ENCODE measurements at places on chromosomes 6 and 20. TPM values are rescaled to one million over a fixed set of nuclear protein-coding genes. Genes with fewer than 3 reads are reported as not detected.

DNA sequence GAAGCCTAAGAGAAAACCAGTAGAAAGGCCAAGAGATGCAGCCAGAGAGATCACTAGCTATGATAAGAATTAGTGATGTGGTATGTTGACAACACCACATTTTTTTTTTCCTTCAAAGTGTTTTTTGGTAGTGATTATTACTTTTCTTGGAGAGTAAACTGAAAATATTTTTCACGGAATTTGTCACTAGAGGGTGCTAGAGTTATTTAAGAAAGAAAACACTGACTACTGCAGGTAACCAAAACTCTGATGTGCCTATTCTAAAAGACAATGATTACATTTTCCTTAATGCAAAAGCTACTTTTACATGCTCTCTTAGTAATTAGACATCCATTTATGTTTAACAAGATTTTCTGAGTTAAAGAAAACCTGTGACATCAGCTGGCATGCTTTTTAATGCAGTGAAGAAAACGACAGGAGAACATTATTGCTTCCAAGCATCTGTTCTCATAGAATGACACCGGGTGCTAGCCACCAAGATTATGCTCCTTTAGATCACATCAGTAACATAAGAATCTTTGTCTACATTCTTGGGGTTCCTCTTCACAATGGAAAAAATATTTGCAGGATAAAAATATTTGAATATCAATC lies 28.8 kb downstream of the RWDD2A start:
- no peaks in the 10 kb centered on the region for H3K36me3 ChIP-seq
- peak overlapping the region; percentile 5 for H3K27ac ChIP-seq
- no peak for DNase-seq

- no peak overlapping the region for H3K27ac ChIP-seq
- no peaks in the 10 kb centered on the region for H3K4me1 ChIP-seq
- no peak for DNase-seq
- H3K4me3 ChIP-seq, result no peak overlapping the region
These were observed 800.1 kb downstream of the TFAP2A start for GRCh38 chr6:9614778-9615177.

DNA sequence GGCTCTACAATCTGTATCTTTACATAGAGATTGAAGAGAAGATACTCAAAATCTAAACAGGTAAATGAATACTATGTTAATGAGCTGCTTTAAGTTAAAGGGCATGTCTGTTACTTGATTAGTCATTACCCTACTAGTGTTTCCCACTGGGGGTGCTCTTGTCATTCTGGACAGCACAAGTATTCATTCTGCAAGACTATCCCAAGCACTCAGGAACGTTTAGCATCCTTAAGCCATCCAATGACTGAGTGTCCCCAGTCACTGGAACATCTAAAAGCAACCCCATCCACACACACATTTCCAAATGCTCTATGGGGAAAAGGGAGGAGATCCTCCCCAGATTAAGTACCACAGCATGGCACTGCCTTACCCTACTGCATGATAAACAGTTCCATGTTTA lies 25.7 kb downstream of the EZR start:
- peaks cover 10% of the 10 kb centered on the region for H3K27me3 ChIP-seq
- DNase-seq, result no peak
- no peaks in the 10 kb centered on the region for H3K36me3 ChIP-seq
- no peak overlapping the region for H3K4me3 ChIP-seq
- H3K27ac ChIP-seq, result no peak overlapping the region
- peaks cover 44% of the 10 kb centered on the region for H3K4me1 ChIP-seq

- DNase-seq, result no peak
- peak overlapping the region; percentile 75 for H3K4me3 ChIP-seq
- H3K36me3 ChIP-seq, result no peaks in the 10 kb centered on the region
- H3K27ac ChIP-seq, result no peak overlapping the region
These were observed 704 bp upstream of the FAM210B start for GRCh38 chr20:56358070-56358469.

GRCh38 chr20:39170896-39171463 lies 208.8 kb downstream of the DHX35 start:
- H3K27ac ChIP-seq, result no peak overlapping the region
- H3K36me3 ChIP-seq, result no peaks in the 10 kb centered on the region
- no peak for DNase-seq
- no peaks in the 10 kb centered on the region for H3K27me3 ChIP-seq
- no peaks in the 10 kb centered on the region for H3K4me1 ChIP-seq

The ZC2HC1B gene
- total RNA-seq, result not detected

DNA sequence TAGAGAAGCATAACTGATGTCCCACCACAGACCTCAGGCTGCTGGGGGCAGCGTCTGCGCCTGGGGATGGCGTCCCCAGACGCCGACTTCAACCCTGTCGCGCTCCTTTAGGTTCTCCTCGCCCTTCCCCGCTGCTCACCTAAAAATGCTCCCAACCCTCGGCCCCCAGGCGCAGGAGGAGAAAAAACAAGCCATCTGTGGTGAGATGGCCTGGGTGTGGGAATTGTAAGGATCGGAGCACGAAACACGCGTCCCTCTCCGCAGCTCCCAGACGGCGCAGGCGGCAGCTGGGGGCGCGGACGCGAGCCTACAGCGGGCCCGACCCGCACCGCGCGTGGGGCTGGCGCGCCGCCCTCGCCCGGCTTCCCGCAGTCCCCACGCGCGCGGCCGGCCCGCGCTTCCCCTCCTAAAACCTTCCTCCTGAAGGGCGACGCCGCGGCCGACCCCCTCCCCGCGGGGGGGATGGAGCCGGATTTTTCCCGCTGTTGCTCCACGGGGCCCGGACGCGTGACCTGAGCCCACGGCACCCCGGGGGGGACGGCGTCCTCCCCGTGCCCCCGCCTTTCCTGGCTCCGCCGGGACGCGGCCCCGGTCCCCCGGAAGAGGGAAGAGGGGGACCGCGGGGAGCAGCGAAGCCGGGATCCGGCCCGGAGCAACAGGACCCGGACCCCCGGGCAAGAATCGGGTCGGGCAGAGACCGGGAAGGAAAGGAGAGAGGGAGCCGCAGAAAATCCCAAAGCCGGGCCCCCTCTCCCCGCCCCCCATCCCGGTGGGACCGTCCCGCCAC lies 611 bp downstream of the EPB41L2 start:
- H3K4me3 ChIP-seq, result peak overlapping the region; percentile 88
- peaks cover 10% of the 10 kb centered on the region for H3K4me1 ChIP-seq
- H3K27me3 ChIP-seq, result peaks cover 7% of the 10 kb centered on the region
- DNase-seq, result peak; percentile 49
- no peaks in the 10 kb centered on the region for H3K36me3 ChIP-seq

DNA sequence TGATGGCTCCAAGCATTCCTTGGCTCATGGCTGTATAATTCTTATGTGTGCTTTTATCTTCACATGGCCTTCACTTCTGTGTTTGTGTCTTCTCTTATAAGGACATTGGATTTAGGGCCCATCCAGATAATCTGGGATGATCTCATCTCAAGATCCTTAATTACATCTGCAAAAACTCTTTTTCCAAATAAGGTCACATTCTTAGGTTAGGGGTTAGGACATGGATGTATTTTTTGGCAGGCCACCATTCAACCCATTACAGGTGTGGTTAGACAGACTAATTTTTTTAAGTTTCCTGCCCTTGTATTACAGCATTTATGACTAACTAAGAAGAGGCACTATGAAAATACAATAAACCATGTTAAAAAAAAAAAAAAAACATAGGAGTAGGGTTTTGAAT lies 254.0 kb downstream of the TPBG start:
- no peaks in the 10 kb centered on the region for H3K36me3 ChIP-seq
- H3K27ac ChIP-seq, result no peak overlapping the region
- no peak for DNase-seq
- no peaks in the 10 kb centered on the region for H3K27me3 ChIP-seq
- no peak overlapping the region for H3K4me3 ChIP-seq

DNA sequence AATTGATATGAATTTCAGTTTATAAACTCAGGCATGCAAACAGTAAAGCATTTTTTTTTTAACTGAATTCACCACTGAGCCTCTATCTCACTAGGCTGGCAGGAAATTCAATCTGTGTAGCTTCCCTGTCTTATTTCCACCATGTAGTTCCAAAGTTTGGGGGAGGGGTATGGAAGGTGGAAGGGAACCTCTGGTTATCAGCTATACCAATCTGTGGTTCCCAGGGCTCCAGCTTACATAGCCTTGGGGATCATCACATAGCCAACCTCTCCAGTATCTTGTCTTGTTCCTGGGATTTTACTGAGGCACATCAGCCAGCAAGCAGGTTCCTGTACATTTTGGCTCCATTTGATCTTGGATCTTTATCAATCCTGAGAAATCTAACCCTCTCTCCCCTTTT lies 15.6 kb downstream of the RAD21L1 start:
- no peaks in the 10 kb centered on the region for H3K27me3 ChIP-seq
- DNase-seq, result no peak
- no peak overlapping the region for H3K4me3 ChIP-seq
- no peak overlapping the region for H3K27ac ChIP-seq
- H3K4me1 ChIP-seq, result no peaks in the 10 kb centered on the region

The SSTR4 gene
- not detected for total RNA-seq

GRCh38 chr6:101391772-101392585 lies 1.5 kb upstream of the GRIK2 start:
- H3K4me3 ChIP-seq, result peak overlapping the region; percentile 89
- no peaks in the 10 kb centered on the region for H3K36me3 ChIP-seq
- DNase-seq, result peak; percentile 66
- peaks cover 12% of the 10 kb centered on the region for H3K27me3 ChIP-seq
- H3K27ac ChIP-seq, result peak overlapping the region; percentile 95

The PGC gene
- not detected for total RNA-seq

DNA sequence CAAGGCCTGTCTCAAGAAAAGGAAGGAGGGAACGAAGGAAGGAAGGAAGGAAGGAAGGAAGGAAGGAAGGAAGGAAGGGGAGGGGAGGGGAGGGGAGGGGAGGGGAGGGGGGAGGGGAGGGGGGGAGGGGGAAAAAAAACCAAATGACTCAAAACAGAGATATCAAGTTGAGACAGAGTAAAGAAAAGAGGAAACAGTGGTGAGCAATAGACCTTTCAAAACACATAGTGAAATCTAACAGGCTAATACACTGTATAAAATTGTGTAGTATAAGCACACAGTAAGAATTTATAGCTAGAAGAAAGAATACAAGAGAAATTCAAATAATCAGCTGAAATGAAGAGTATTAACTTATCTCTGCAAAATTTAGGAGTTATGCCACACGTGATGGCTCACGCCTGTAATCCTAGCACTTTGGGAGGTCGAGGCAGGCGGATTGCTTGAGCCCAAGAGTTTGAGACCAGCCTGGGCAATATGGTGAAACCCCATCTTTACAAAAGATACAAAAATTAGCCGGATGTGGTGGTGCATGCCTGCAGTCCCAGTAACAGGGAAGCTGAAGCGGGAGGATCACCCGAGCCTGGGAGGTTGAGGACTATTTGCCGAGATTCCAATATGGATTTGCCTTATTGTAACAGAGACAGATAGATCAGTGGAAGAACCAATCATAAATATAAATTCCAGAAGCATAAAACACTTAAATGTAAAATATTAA lies 123.2 kb downstream of the PRND start:
- no peak overlapping the region for H3K4me3 ChIP-seq
- no peak overlapping the region for H3K27ac ChIP-seq
- H3K4me1 ChIP-seq, result no peaks in the 10 kb centered on the region

The OXT gene
- not detected for total RNA-seq

- no peak overlapping the region for H3K4me3 ChIP-seq
- no peaks in the 10 kb centered on the region for H3K36me3 ChIP-seq
- peaks cover 7% of the 10 kb centered on the region for H3K27me3 ChIP-seq
- H3K4me1 ChIP-seq, result no peaks in the 10 kb centered on the region
- DNase-seq, result peak; percentile 26
- no peak overlapping the region for H3K27ac ChIP-seq
These were observed 5.3 kb upstream of the TNFRSF6B start for GRCh38 chr20:63690898-63691710.

DNA sequence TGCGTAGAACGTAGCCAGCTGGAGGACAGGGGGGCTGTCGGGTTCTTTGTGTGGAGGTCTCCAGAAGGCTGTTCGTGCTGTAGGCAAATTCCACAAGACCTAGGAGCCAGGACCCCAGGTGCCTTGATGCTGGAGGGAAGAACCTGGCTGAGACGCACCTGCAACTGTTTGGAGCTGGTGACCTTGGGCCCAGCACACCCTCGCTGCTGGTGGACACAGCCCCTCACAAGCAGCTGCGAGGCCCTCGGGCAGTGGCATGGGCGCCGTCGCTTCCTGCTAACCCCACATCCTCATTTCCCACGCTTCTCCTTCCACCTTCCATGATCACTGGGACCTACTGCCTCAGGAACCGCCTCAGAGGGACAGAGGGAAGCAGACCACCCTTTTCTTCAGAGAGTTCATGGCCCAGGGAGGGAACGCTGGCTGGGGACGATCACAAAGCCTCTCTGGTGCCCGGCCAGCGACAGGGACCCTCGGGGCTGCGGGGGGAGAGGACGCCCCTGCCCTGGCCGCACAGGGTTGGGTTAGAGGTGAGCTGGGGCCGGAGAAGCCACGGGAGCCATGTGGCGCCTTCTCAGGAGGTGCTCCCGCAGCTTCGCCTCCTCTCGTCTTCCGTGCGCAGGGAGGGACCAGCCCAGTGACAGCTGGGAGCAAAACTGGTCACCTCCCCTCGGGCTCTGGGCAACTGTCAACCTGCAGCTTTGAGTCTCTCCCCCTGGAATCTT lies 18.4 kb downstream of the DLL1 start:
- peaks cover 18% of the 10 kb centered on the region for H3K4me1 ChIP-seq
- H3K4me3 ChIP-seq, result no peak overlapping the region
- H3K36me3 ChIP-seq, result no peaks in the 10 kb centered on the region
- no peak overlapping the region for H3K27ac ChIP-seq
- H3K27me3 ChIP-seq, result no peaks in the 10 kb centered on the region
- no peak for DNase-seq

DNA sequence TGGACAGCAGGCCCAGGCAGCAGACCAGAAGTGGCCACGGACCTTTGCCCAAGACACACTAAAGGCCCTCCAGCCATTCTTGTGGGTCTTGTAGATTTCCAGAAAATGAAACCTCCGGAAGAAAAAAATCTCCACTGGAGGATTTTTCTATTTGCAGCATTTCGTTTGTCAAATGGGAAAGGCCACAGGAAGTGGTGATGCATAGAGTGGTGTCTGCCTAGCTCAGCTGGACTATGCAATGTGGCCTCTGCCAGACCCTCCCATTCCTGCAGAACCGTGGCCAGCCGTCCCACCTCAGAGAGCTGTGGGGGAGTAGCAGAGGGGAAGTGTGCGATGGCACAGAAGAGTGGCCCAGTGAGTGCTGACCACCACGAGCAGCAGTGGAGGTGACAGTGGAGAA lies 24.0 kb upstream of the INSM1 start:
- H3K27me3 ChIP-seq, result peaks cover 2% of the 10 kb centered on the region
- peaks cover 5% of the 10 kb centered on the region for H3K4me1 ChIP-seq
- peaks cover 16% of the 10 kb centered on the region for H3K36me3 ChIP-seq
- DNase-seq, result no peak

The RIMS1 gene
- 12.3 TPM for total RNA-seq

The ASIP gene
- total RNA-seq, result not detected

The BANF2 gene
- total RNA-seq, result not detected

DNA sequence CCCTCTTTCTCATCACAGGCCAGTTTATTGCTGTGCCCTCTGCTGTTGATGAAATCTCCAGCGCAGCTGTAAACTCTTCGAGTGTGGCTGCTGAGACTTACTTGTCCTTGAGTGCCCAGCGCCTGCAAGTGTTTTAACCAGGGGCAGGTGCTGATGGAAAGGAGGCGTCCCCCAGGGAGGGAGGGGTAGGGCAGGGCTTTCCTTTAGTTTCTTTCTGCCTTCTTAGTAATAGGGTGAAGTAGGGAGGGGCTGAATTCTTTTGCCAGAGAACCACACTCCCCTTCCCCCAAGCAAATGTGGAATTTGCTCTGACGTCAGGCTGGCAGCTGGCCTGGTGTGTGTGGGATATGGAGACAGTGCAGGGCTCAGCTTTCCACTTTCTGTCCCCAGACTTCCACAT lies 61.2 kb downstream of the IGF2R start:
- peak; percentile 70 for DNase-seq
- H3K36me3 ChIP-seq, result peaks cover 4% of the 10 kb centered on the region
- H3K4me1 ChIP-seq, result peaks cover 14% of the 10 kb centered on the region
- H3K27me3 ChIP-seq, result no peaks in the 10 kb centered on the region
- H3K4me3 ChIP-seq, result peak overlapping the region; percentile 34
- H3K27ac ChIP-seq, result peak overlapping the region; percentile 94

The LST1 gene
- total RNA-seq, result not detected
